ENCODE measurements at places on chromosomes 13 and 19.

DNA sequence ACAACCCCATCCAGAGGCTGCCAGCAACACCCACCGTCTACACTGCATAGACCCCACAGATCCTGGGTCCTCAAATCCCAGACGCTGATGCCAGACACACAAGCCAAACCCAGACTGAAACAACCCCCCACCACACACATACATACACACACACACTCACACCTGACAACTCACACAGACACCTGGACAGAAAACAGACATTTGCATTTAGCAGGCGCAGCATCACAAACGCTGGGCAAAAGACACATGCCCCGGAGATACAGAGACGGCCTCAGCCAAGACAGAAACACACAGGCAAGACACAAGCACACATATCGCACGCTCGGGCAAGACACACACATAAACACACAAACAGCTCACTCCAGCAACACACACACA lies 1.3 kb downstream of the BBC3 start:
- no peak for DNase-seq

DNA sequence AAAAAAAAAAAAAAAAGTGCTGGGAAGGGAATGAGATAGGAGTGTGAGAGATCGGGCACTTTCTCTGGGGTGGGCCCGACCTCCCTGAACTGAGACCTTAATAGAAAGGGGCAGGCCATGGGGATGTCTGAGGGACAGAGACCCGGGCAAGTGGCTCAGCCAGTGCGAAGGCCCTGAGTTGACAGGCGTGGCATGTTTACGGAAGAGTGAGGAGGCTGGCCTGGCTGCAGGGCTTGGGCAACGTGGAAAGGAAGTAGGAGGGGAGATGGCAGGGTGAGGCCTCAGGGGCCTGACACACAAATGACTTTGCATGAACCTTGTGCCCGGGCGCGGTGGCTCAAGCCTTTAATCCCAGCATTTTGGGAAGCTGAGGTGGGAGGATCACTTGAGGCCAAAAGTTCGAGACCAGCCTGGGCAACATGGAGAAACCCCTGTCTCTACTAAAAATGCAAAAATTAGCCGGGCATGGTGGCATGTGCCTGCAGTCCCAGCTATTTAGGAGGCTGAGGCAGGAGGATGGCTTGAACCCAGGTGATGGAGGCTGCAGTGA lies 13.9 kb downstream of the FCHO1 start:
- DNase-seq: no peak

DNA sequence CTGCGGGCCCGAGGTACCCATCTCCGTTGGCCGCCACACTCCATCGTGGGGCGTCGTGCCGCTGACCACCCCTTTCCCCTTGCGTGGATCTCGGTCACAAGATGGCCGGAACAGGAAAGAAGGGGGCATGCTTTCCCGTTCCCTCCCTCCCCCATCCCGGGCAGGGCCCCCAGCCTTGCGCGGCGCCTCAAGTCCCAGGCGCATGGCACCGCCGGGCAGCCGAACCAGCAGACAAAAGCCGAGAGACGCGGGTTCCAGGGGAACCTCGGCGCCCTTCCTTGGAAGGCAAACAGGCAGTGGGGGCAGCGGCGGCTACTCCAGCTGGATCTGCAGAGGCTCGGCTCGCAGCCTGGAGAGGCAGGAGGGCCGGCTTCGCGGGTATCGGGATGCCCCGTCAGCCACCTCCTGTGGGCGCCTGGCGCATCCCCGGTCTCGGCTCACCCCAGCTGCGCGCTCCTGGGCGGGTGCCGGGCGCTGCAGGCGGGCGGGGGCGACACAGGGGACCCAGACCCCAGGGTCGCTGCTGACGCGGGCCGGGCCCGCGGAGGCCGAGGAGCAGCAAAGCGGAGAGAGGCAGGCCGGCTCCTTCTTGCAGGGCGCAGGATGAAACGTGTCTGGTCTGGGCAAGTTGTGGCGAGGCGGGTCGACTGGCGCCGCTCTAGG lies 439 bp downstream of the DZIP1 start:
- DNase-seq: peak; percentile 65

- DNase-seq: no peak
Observed at GRCh38 chr13:23620613-23621315, 50.6 kb downstream of the TNFRSF19 start.

DNA sequence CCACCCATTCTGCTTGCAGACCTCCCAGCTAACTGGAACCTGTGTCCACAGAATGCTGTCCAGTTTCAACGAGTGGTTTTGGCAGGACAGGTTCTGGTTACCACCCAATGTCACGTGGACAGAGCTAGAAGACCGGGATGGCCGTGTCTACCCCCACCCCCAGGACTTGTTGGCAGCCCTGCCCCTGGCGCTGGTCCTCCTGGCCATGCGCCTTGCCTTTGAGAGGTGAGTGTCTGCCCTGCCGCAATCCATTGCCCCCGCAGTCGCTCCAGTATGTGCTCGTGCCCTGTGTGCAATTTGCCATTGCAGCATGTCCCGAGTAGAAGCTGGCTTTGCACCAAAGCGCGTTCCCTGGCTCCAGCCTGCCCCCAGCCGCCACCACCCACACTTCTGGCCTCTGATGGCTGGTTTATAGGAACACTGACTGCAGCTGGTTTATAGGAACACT lies 41.9 kb downstream of the CERS4 start:
- peak; percentile 58 for DNase-seq

DNA sequence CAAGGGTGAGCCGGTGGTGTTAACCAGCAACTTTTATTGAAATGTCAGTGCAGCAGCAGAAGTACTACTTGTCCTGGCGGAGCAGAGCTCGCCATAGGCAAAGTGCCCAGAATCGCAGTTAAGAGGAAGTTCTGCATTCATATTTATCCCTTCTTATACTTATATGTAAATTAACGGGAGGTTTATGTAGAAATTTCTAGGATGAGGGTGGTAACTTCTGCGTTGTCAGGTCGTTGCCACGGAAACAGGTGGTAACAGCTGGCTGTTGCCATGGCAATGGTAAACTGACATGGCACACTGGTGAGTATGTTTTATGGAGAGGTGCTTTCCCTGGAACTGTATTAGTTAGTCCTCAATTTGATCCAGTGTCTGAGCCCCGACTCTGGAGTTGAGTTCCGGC lies 2494.9 kb upstream of the PCDH20 start:
- peak; percentile 3 for DNase-seq

DNA sequence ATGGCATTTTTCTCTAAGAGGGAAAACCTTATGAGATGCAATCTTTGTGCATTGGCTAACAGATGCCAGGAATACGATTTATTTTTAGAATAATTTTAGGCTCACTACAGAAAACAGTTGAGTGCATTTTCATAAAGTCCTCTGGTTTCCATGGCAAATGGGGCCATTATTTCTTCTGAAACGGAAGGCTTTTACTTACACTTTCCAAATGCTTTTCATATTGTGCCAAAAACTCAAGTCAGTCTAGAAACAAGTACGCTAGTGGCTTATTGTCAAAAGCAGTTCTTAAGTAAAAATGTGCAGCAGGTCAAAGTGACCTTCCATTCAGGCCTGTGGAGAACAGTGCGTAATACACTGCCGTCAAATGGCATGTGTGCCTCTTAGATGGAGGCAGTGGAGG lies 628.7 kb downstream of the EFNB2 start:
- no peak for DNase-seq

GRCh38 chr13:61144834-61145593 lies 270.6 kb downstream of the PCDH20 start:
- DNase-seq: no peak

DNA sequence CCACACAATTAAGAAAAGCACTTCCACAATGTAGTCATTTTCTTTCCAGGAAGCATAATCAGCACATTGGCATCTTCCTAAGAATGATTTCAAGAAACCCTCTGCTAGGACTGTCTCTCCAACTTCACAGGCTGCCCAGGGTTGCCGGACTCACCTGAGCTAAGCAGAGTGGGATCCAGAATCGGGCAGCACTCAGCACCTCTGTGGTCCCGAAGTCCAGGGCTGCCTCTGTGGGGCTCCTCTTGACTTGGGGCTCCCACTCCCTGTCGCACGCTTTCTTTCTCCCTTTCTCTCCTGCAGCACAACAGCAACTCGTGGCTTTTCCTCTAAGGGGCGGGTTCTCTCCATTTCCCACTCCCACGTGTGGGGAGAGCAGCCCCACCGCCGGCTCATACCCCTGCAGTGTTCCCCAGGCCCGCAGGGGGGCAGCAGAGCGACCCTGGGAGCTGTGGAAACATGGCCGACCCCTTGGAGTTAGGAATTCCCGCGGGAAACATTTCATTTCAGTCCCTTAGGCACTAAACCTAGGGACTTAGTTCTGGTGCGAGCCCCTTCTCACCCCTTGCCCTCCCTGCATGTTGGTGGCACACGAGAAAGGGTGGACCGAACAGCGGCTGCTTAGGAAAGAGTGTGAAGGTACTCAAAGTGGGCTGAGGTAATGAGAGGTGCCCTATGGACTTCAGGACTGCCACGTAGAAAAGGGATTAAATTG lies at the start of gene TMEM272:
Gene TMEM272 (minus strand): TSS at position 316 of the 712 bp plus-strand sequence. CDS start 6,647 bp downstream, outside the sequence.
- peak; percentile 62 for DNase-seq

DNA sequence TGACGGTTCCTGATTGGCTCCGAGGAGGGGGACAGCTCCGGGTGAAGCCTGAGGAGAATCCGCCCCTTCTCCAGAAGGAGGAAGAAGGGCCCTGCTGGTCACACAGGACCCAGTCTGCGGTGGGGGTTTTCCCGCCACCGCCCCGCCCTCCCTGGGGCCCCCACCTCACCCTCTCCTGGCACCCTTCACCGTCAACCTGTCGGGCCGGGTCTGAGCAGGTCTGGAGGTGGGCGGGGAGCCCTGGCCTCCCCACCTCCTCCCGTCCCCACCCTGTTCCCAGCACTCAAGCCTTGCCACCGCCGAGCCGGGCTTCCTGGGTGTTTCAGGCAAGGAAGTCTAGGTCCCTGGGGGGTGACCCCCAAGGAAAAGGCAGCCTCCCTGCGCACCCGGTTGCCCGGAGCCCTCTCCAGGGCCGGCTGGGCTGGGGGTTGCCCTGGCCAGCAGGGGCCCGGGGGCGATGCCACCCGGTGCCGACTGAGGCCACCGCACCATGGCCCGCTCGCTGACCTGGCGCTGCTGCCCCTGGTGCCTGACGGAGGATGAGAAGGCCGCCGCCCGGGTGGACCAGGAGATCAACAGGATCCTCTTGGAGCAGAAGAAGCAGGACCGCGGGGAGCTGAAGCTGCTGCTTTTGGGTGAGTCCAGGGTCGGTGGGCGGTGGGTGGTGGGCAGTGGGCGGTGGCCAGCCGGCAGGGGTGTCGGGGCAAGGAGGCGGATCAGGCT lies at the start of gene GNA15:
Gene GNA15 (plus strand): TSS at position 73 of the 723 bp plus-strand sequence. CDS start 418 bp downstream, at position 491.
- DNase-seq: no peak

DNA sequence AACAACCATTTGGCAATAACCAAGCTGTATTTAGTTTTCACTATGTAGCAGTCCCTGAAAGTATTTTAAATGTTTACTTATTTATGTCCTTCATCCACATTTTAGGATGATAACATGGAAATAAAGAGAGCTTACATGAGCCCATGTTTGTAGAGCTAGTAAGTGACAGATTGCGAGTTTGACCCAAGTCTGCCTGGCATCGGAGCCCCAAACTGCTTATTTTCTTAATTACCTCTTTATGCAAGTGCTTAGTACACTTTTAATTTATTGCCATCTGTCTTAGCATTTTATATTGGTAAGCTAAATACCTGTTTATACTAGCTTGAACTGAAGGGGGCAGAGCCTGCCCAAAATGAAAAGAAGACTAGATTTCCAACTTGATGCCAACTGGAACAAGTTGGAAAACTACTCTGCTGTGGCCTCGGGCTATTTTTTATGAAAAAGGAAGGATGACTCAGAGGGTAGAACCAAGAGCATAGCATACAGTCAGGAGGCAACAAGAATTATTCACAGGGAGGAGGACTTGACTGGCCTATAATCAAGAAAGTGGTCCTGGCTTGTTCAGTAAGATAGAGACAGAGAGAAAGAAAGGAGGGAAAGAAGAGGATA lies 150.2 kb downstream of the NDFIP2 start:
- no peak for DNase-seq

DNA sequence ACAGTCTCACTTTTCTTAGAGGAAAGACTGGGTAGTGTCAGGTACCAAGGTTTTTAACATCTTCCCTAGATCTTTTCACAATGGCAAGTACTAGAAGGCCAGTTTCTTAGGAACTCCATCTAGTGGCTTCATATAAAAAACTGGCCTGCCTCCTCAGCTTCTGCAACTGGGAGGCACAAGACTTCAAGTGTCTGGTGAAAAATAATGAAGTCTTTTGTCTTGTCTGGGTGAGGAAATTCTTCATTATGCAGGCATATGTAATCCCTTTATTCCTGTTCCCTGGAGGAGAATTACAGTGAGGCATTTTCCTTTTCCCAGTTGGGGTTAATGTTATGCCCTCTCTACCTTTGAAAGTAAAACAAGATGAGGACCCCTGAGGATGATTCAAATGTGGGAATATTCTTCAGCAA lies 300.5 kb downstream of the NALCN start:
- DNase-seq: no peak

- DNase-seq: no peak
Observed at GRCh38 chr19:46205183-46205984, 24.2 kb upstream of the IGFL1 start.

- DNase-seq: no peak
Observed at GRCh38 chr19:57389194-57389729, 392 bp upstream of the ZNF548 start.

GRCh38 chr19:45779231-45780145 lies 2.8 kb downstream of the DMPK start:
- no peak for DNase-seq

DNA sequence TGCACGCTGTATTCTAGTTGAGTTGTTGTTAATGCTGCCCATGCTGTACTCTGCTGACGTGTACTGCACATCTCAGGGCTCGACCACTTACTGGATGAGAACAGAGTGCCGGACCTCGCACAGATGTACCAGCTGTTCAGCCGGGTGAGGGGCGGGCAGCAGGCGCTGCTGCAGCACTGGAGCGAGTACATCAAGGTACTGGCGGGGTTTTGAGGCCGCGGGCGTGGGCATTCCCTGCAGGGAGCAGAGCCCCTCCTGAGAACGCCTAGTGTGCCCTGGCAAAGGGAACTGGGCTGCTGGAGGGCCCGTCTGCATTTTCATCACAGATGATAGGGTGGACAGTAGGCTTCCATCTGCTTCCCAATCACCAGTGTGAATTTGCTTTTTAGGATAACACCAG lies 29.9 kb downstream of the CUL4A start:
- DNase-seq: no peak

DNA sequence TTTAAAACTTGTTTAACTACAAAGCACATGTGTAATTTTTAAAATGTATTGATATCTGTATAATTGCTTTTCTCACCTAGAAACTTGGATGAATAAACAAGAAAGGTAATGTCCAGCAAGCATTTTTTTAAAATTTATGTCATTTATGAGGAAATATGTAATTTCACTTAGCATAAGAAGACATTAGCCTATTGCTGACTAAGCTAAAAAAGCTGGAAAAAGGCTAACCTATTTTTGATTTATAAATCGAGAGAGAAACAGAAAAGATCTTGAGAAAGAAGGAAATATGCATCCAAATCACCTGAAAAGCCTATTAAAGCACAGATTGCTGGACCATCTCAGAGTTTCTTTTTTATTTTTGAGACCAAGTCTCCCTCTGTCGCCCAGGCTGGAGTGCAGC lies 1181.3 kb downstream of the SLITRK1 start:
- no peak for DNase-seq

GRCh38 chr19:55071129-55071502 lies 4.6 kb upstream of the EPS8L1 start:
- DNase-seq: no peak

Data from nucleus accumbens (tissue), 56 donors.